Activated T-cell treated with anti-CD3 and anti-CD28 coated beads, Interleukin-2, amount 50 U/mL, for 24 hours (primary cell): ENCODE measurements at places on chromosomes 7 and 10.

DNA sequence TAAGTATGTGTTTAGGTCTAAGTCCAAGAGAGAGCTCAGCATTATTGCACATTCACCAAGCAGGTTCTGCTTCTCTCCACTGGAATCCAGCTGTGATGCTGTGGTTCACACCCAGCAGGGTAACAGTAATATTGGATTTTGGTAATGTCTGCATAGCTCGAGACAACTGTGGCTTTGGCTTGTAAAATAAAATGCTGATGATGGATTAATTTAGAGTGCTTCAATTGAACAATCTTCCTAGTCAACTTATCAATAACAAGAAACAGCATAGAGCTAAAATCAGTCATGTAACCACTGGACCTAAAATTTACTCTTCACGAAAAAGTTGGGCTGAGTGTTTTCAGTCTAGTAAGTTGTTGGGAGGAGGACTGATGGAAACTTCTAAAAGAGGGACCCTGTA, 709.2 kb downstream of the TYW1 start:
- DNase-seq, result no peak

- no peak for DNase-seq
These were observed 60.7 kb downstream of the R3HCC1L start for GRCh38 chr10:98195120-98195519.

GRCh38 chr7:157568770-157569584, 232.2 kb downstream of the DNAJB6 start:
- DNase-seq, result peak; percentile 64

GRCh38 chr10:78395162-78395561, 361.5 kb downstream of the RPS24 start:
- DNase-seq, result no peak

DNA sequence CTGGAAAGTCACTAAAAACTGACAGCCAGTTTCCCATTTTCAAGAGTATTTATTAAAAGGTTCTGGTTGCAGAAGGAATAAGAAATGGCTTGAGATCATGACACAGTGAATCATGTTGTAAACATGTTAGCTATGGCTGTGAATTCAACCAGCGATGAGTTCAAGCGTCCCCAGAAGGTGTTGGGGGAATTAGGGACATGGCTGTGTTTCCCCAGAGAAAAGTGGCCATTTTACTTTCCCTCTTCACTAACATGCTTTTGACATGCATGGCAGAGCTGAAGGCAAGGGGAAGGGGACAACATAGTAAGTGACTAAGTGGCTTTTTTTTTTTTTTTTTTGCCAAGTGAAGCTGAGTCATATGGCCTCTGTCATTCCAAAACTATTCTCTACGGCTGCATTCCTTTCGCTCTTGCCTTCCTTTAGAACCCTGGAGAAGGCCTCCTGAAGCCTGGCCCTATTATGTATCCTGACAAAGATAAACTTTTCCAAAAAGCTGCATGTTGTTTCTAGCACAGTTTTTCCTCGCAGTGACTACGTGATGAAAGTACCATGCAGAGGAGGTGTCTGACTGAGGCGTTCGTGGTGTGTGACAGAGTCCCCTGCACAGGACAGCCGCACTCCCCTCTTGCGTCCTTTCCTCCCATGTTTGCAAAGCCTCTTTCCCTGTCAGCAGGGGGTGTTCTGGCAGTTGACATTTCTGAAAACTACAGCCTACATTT, 46.9 kb downstream of the EGFR start:
- no peak for DNase-seq

GRCh38 chr10:119651514-119652360, 557 bp downstream of the BAG3 start:
- DNase-seq, result no peak

DNA sequence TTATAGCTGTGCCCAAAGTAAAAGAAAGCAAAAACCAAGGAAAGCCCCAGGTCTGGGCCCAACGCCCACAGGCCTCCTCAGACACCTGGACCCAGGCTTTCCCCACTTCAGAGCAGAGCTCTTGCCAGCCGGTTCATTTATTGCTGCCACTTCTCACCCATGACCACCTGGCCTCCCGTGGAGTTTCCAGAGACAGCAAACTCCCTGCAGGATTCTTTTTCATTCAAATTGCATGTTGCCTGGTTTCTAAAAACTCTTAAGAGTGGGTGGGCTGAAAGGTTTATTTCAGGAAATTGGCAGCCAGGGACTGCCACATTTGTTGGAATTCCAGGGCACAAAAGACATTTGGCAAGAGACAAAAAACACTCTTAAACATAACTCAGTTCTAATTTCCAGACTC, 4.7 kb downstream of the VOPP1 start:
- DNase-seq, result no peak

GRCh38 chr7:78055001-78055573, 256.5 kb downstream of the PHTF2 start:
- no peak for DNase-seq
